ENCODE measurements at places on chromosomes 12 and 14.

DNA sequence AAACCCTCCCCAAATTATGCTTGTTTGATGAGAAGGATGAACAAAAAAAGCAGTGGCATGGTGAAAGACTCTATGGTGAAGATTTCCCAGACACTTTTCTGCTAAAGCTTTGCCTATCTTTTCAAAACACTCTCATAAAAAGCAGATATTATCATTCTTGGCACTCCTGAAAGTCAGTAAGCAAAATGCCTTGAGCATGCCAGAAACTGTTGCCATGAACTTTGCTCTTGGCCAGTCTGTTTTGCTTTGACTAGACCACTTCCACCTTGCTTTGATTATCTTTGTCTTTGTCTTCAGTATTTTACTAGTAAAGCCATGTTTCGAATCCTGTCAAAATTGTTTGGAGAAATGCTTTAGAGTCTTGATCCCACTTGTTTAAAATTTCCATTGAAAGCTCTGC lies 110.4 kb downstream of the CNTN1 start:
- no peak for DNase-seq

- DNase-seq: peak; percentile 2
Measured at GRCh38 chr14:83347874-83348273, 1814.2 kb upstream of the SEL1L start.

- peak; percentile 46 for DNase-seq
Measured at GRCh38 chr12:88108021-88108420, 33.9 kb downstream of the CEP290 start.

DNA sequence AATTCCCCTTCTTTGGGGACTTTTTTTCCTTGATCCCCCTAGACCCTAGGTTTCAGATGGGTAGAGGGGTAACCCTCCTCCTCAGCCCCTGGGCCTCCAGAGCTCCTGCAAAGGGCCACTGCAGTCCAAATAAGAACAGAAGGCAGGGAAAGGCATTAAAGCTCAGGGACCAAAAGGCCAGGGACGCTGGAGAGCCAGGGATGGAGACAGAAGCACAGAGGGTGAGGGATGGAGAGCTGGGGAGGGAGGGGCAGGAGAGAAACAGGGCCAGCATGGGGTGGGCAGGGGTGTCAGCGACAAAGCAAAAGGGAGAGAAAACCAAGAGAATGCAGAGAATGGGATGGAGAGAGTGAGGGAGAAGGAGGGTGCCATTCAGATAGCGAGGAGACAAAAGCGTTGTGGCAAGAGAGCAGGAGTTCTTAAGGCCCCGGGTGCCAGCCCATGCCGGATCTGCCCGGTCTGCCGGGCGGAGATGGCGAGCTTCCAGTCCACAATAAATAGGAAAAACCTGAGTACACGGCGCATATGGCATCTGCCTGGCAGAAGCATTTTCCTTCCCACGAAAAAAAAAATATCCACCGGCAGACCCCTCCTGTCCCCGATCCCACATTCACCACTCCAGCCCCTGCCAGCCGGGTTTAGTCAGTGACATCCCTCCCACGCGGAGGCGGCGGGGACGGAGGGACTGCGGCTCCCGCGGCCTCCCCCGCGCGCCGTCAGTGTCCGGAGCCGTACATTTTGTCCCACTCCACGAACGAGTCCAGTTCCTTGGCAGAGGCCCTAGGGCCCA lies 28.6 kb downstream of the FIGNL2 start:
- DNase-seq: no peak

GRCh38 chr12:96431067-96431466 lies 30.8 kb upstream of the CDK17 start:
- DNase-seq: peak; percentile 39

DNA sequence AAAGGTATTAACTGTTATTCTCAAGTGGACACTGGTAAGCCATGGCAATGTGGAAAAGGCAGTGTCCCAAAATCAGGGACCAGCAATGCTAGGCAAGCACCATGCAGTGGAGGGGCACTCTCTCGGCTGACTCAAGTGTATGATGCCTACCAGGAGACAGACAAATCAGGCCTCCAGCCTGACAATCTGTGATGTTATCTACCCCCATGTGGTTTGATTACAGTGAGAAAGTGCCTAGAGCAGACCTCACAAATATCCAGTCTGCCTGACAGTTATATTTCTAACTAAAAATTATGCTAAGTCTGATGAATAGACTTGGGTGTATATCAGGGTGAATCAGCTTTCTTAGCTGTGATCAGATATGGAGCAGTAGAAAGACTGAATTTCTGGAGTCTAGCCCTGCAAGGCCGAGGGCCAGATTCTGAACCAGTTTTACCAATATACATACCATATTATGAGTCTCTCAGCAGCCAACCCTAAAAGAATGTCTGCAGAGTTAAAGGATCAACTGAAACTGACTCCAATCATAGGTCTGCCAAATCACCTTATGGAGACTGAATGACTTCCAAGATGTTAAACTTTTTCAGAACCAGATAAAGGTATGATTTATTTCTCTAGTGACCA lies 3.2 kb downstream of the PLBD1 start:
- DNase-seq: no peak

All from ELR (cell line).